Vagina (tissue), 2 donors: ENCODE measurements at places on chromosomes 2 and 18.
A peak's percentile ranks its signal among the peaks of the same experiment; 100 is the strongest.

DNA sequence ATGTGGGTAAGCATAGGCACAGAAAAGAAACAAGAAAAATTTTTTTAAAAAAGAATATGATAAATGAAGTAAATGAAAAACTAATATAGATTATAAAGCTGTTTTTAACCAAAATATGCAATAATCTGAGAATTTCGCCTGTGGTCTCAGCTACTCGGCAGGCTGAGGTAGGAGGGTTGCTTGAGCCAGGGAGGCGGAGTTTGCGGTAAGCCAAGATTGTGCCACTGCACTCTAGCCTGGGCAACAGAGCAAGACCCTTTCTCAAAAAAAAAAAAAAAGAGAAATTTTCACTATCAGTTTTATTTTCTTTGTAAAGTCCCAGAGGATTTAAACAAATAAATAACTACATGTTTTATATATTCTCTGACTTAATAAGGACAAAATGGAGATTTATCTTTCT lies 47.3 kb downstream of the DHX57 start:
- H3K4me3 ChIP-seq = no peak overlapping the region
- H3K36me3 ChIP-seq = peaks cover 28% of the 10 kb centered on the region
- no peaks in the 10 kb centered on the region for H3K4me1 ChIP-seq
- no peak overlapping the region for H3K27ac ChIP-seq
- no peak for DNase-seq

DNA sequence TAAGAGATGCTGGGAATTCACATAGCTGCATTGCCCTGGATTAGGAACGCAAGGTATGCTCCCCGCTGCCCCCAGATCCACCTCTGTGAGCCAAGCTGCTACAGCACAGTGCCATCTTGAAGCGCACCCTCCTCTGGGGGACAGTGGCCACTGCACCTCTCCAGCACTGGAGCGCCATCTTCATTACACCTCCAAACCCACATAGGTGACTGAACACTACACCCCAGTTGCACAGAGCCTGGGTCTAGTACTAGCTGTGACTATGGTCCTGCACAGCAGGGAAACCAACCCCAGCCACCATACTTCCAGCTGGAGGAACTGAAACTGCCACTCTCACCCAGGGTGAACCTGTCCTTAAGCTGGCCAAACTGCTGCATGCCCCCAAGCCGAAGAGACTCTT lies 84.6 kb downstream of the TMEM237 start:
- H3K36me3 ChIP-seq = no peaks in the 10 kb centered on the region
- H3K27ac ChIP-seq = no peak overlapping the region
- no peak for DNase-seq
- H3K4me1 ChIP-seq = no peaks in the 10 kb centered on the region
- H3K4me3 ChIP-seq = no peak overlapping the region
- H3K27me3 ChIP-seq = no peaks in the 10 kb centered on the region

- peaks cover 12% of the 10 kb centered on the region for H3K36me3 ChIP-seq
- no peak overlapping the region for H3K4me3 ChIP-seq
- DNase-seq = no peak
- no peak overlapping the region for H3K27ac ChIP-seq
- no peaks in the 10 kb centered on the region for H3K27me3 ChIP-seq
- H3K4me1 ChIP-seq = no peaks in the 10 kb centered on the region
Measured at GRCh38 chr2:134433469-134433868, 179.6 kb downstream of the MGAT5 start.

- no peak for DNase-seq
- H3K27ac ChIP-seq = no peak overlapping the region
- no peaks in the 10 kb centered on the region for H3K27me3 ChIP-seq
- no peaks in the 10 kb centered on the region for H3K4me1 ChIP-seq
- no peak overlapping the region for H3K4me3 ChIP-seq
Measured at GRCh38 chr18:23539911-23540525, 36.7 kb downstream of the RMC1 start.

GRCh38 chr2:16821692-16822091 lies 156.1 kb upstream of the CYRIA start:
- no peak overlapping the region for H3K4me3 ChIP-seq
- no peaks in the 10 kb centered on the region for H3K4me1 ChIP-seq
- DNase-seq = no peak
- no peaks in the 10 kb centered on the region for H3K27me3 ChIP-seq
- H3K27ac ChIP-seq = no peak overlapping the region

- no peak overlapping the region for H3K4me3 ChIP-seq
- DNase-seq = no peak
- H3K27me3 ChIP-seq = no peaks in the 10 kb centered on the region
- H3K27ac ChIP-seq = peak overlapping the region; percentile 4
- no peaks in the 10 kb centered on the region for H3K36me3 ChIP-seq
- peaks cover 14% of the 10 kb centered on the region for H3K4me1 ChIP-seq
Measured at GRCh38 chr2:23350792-23351355, 34.1 kb upstream of the KLHL29 start.
